ENCODE measurements at places on chromosomes 1 and 21.

- no peak for DNase-seq
Measured at GRCh38 chr21:31416465-31416864, 72.4 kb upstream of the TIAM1 start.

- DNase-seq = no peak
Measured at GRCh38 chr1:109878531-109879104, 32.0 kb upstream of the CSF1 start.

GRCh38 chr21:16775076-16775475 is 737.8 kb upstream of the CXADR start:
- DNase-seq = peak; percentile 27

GRCh38 chr1:158013840-158014730 is 20.6 kb downstream of the KIRREL1 start:
- DNase-seq = no peak

- no peak for DNase-seq
Measured at GRCh38 chr1:37303884-37304574, 170.4 kb upstream of the ZC3H12A start.

- DNase-seq = no peak
Measured at GRCh38 chr21:46069719-46070279, 28.1 kb upstream of the COL6A2 start.

Data from dorsolateral prefrontal cortex (tissue), 122 donors.